ENCODE measurements at places on chromosomes 16 and 17.

- H3K4me1 ChIP-seq = no peaks in the 10 kb centered on the region
- H3K27me3 ChIP-seq = no peaks in the 10 kb centered on the region
- H3K36me3 ChIP-seq = no peaks in the 10 kb centered on the region
- no peak overlapping the region for H3K4me3 ChIP-seq
- no peak overlapping the region for H3K27ac ChIP-seq
These were observed 49.8 kb upstream of the ACSF3 start for GRCh38 chr16:89043636-89044417.

DNA sequence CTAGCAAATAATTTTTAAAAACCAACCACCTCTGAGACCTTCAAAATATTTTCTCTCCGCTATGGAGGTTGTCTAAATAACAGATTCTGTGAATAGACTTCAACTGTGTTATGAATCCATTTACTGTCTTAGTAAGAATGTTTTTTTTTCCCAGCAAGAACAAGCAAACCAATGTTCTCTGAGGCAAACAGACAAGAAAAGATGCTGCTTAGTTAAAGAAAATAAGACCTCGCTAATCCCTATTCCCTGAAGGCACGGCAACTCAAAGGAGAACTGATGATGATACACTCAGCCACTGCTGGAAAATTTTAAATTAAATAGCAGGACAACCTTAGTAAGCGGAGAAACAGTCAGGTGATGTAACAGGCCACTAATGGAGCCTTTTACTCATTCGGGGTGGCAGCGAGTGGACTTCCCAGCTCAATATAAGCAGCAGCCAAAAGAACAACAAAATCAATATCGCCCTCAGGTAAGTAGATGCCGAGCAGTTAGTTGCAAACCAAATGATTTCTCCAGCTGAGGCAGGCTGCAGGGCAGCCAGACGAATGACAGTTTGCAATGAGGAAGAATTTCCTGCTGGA is 81.8 kb downstream of the CPPED1 start:
- DNase-seq = no peak
- no peak overlapping the region for H3K27ac ChIP-seq

DNA sequence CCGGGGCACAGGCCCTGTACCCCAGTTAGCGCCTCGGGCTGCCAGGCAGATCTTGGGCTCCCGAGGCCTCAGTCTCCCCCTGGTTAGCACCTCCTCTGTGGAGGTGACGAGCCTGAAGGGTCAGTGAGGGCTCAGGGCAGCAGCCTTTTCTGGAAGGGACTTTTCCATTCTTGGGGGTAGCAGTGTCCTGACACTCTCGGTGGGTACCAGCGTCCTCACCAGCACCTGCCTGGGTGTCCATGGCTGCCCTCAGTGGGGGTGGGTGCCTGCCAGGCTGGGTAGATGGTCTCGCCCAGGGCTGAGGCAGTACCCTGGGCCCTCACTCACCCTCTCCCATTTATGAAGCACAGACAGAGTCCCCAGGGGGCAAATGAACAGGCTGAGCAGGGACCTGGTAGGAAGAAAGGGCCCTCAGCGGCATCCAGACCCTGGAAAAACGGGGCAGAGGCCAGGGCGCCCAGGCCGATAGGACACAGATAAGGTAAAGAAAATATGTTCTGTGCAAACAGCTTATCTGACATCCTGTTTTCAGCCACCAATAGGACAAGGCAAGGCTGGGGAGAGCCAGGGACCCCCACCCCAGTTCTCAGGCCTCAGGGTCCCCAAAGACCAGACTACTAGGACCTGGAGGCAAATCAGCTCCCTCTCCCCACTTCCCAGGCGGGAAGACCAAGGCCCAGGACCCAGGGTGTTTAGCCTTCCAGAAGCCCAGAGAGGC is 50.9 kb downstream of the ZFPM1 start:
- H3K27me3 ChIP-seq = no peaks in the 10 kb centered on the region
- H3K36me3 ChIP-seq = no peaks in the 10 kb centered on the region
- DNase-seq = peak; percentile 47

GRCh38 chr17:82632451-82632850 is 15.8 kb downstream of the WDR45B start:
- H3K27me3 ChIP-seq = no peaks in the 10 kb centered on the region
- H3K27ac ChIP-seq = no peak overlapping the region
- no peaks in the 10 kb centered on the region for H3K4me1 ChIP-seq
- DNase-seq = no peak
- no peak overlapping the region for H3K4me3 ChIP-seq

- H3K4me1 ChIP-seq = peaks cover 53% of the 10 kb centered on the region
- no peak for DNase-seq
- H3K36me3 ChIP-seq = no peaks in the 10 kb centered on the region
- H3K27me3 ChIP-seq = no peaks in the 10 kb centered on the region
- H3K27ac ChIP-seq = no peak overlapping the region
These were observed 32.7 kb downstream of the NFATC3 start for GRCh38 chr16:68117884-68118283.

GRCh38 chr17:49327835-49328784 is 33.9 kb downstream of the ZNF652 start:
- peaks cover 7% of the 10 kb centered on the region for H3K4me1 ChIP-seq
- H3K27me3 ChIP-seq = no peaks in the 10 kb centered on the region
- H3K27ac ChIP-seq = no peak overlapping the region
- H3K36me3 ChIP-seq = no peaks in the 10 kb centered on the region
- no peak overlapping the region for H3K4me3 ChIP-seq

- no peaks in the 10 kb centered on the region for H3K27me3 ChIP-seq
- H3K36me3 ChIP-seq = no peaks in the 10 kb centered on the region
- DNase-seq = peak; percentile 49
- peaks cover 29% of the 10 kb centered on the region for H3K4me1 ChIP-seq
- H3K4me3 ChIP-seq = no peak overlapping the region
- peak overlapping the region; percentile 52 for H3K27ac ChIP-seq
These were observed 66.6 kb downstream of the SIAH1 start for GRCh38 chr16:48318630-48319029.

- no peak overlapping the region for H3K4me3 ChIP-seq
- H3K27me3 ChIP-seq = no peaks in the 10 kb centered on the region
- DNase-seq = no peak
- H3K27ac ChIP-seq = no peak overlapping the region
- no peaks in the 10 kb centered on the region for H3K36me3 ChIP-seq
- no peaks in the 10 kb centered on the region for H3K4me1 ChIP-seq
These were observed 199.1 kb downstream of the TMEM114 start for GRCh38 chr16:8391257-8391656.

- H3K4me3 ChIP-seq = peak overlapping the region; percentile 1
- DNase-seq = peak; percentile 94
- peaks cover 46% of the 10 kb centered on the region for H3K4me1 ChIP-seq
- no peaks in the 10 kb centered on the region for H3K36me3 ChIP-seq
- peak overlapping the region; percentile 89 for H3K27ac ChIP-seq
These were observed 10.3 kb upstream of the TVP23A start for GRCh38 chr16:10828851-10829366.

DNA sequence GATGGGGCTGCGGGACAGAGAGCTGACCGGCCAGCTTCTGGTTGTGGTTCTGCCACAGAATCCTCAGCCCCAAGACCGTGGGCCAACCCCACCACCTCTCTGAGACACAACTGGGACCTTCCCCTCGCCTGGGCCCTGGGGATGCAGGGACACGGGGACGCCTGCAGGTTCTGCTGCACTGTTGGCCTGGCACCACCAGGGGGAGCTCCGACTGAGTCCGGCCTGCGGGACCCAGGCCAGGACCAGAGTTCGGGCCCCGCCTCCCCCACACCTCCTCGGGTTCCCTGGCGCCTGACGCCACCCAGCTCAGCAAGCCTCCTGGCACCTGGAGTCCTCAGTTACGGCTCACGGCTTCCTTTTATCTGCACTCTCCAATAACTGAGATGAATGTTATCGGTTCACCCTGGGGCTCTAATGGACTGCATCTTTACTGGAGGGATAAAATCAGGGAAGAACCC is 27.3 kb downstream of the TBC1D16 start:
- H3K27me3 ChIP-seq = no peaks in the 10 kb centered on the region
- H3K36me3 ChIP-seq = peaks cover 29% of the 10 kb centered on the region
- DNase-seq = peak; percentile 88
- no peak overlapping the region for H3K4me3 ChIP-seq

All from upper lobe of left lung (tissue), 6 donors.